Natural killer cell (primary cell): ENCODE measurements at places on chromosomes 1 and 21.

DNA sequence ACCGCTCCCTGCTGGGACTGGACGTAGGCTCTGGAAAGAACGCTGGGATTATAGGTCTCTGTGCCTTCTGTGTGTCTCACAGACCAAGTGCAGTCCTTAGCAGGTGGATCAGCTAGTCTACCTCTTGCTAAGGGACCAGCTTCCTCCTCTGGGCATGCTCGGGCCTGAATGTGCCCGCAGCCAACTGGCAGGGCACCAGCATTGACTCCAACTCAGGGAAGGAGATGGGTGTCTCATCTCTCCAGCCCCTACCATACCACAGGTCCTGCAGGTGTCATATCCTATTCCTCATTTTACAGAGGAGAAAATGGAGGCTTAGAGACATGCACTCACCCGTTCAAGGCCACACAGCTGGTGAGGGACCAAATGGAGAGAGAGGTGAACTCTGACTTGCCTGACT, 340.2 kb downstream of the PTPRU start:
- no peak for DNase-seq

DNA sequence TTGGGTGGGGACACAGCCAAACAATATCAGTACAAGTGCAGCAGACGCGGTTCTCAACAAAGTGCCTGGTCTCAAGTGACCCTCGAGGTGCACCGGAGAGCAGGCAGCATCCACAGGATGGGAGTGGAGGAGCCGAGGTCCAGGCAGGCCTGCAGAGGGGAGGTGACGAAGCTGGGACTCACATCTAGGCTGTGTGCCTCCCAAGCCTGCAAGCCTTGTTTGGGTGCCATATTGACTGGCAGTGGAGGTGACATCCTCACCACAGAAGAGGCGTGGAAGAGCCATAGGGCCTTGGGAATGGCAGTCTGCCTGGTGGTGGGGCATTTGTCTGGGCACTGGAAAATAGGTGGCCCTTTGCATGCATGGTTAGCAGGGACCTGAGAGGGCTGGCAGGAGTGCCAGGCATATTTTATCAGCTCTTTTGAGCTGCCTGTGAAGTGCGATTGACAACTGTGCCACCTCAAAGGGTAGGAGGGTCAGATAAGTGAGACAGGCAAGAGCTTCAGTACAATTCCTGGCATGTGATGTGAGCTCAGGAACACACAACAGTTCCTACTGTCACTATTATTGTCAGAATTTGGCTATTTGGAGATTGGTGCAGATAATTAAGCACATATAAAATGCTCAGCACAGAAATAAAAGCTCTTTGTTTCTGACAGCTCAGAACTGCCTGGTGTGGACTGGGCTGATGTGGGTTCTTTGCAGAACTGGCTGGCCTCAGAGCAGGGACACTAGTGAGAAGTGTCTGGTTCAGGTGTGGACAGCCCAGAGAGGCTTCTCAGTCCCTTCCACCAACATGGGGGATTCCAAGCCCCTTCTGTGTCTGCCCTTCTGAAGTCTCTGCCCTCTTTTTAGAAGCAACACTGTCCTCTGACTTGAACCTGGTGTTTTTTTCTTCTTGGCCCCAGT, 347.6 kb upstream of the AJAP1 start:
- no peak for DNase-seq

- no peak for DNase-seq
Measured at GRCh38 chr21:43812139-43812821, 22.9 kb downstream of the RRP1 start.

DNA sequence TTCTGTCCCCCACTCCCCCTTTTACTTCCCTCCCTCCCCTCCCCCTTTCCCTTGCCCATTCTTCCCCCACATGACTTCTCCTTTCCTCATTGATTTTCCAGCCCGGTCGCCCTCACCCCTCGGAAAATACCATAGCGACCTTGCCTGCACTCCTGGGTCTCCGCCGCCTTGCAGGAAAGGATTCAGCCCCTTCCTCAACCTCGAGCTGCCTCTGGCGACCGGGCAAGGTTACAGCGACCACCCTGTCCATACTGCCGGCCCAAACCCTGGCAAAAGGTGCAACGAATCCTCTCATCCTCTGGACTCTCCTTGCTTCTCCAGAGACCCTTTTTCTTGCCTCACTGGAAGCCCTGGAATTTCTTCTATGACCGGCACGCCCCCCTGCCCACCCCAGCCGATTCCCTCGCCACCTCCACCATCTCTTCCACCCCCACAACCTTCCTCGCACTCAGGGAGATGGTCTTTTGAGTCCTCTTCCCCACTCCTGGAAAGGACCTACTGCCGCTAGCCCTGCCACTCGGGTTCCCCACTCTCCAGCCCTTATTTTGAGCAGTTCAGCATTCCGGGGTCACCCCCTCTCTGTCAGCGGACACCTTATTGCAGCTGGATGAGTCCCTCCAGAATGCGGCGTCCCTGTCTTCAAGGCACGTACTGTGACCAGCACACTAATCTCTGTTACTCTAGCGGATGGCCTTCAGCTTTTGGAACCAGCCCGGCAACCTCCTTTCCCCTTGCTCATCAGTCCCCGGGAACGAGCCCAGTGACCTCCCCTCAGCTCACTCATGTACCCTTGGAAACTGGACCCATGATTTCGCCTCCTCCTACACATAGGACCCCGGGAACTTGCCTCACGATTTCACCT, 846 bp downstream of the NSUN4 start:
- DNase-seq, result peak; percentile 32

DNA sequence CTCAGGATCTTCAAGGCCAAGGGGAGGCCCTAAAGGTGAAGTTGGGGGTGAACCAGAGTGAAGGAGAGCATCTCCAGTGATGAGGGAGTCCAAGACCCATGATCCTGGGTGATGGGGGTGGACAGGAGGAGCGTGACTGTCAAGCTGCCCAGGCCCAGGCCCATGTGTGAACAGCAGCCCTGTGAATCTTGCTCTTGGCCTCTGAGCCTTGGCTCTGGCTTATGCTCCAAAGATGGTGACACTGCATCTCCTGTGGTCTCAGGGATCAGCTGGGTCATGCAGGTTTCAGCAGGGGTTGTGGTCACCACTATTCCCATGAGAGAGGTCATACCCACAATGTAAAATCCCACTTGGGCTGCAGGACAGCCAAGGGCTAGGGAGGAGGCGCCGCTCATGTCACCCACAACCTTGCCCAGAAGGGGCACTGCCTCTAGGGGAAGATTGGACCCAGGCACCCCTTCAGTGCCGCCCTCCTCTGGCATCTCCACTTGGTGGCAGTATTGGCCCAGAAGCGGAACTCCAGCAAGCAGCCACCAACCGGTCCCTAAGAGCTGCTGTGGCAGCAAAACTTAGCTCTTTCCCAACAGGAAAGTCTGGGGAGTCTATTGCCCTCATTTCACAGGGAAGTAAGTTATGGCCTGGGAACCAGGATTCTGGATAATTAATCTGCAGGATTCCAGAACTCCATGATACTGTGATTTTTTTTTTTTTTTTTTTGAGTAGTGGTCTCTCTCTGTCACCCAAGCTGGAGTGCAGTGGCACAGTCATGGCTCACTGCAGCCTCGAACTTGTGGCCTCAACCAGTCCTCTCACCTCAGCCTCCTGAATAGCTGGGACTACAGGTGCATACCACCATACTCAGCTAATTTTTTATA, 7.5 kb upstream of the WNT3A start:
- peak; percentile 50 for DNase-seq

DNA sequence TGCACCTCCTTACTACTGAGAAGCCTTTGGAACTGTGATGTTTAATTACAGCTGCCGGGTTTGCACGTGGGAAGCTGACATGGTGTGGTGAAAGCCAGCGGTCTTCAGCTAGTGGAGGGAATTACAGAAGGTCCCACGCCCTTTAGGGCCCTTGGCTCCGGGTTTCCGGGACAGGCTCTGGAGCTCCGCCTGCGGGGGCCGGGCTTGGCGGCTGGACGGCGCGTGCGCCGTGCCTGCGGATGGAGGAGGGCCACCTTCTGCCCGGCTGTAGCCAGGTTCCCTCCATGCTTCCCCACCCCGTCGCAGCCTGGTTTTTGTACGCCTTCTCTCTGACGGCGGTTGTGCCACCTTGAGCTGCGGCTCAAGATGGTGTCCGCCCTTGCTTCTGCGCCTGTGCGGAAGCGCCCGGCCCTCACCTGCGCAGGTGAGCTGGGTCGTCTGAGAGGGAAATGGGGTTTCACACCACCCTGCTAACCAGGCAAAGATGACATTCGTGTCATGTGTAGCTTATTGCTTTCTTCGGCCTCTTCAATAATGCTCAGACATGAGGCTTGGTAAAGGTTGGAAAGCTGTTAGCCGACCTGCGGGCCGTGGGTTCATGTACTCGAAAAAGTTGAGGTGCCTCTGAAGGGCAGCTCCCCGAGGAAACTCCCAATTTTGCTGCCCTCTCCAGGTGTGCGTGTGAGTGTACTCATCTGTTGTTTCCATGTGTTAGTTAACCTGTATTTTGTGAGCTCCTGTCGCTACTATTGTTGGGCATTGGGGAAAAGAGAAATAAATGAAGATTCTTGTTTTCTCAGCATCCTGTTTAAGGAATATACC, 36.6 kb upstream of the OPRD1 start:
- DNase-seq, result peak; percentile 83

GRCh38 chr1:217661407-217661806, 30.3 kb downstream of the SPATA17 start:
- no peak for DNase-seq

DNA sequence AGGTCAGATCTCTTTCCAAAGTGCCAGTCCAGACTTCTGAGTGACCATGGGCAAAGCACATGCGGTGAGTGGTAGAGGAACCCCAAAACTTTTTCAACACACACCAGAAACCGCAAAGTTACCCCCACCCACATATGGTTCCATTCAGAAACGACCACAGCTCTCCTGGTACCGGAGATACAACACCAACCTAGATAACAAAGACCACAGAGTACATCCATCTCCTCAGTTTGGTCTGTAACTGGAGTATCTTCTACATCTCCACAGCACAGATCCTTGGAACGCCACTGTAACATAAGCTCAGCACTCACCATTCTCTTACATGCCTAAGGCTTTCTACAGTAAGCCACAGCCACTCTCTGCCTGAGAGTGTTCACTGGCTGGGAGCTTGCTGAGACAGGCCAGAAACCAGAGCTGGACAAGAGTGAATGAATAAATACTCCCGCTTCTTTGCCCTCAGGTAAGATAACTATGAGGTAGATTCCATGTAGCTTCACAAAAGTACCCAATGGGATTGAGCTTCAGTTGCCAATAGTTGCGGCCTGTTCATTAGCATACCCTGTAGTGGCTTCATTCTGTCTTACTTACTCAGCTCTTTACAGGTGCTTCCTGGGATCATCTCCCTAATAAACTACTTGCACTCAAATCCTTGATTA, 81.8 kb downstream of the SMYD3 start:
- DNase-seq, result no peak

DNA sequence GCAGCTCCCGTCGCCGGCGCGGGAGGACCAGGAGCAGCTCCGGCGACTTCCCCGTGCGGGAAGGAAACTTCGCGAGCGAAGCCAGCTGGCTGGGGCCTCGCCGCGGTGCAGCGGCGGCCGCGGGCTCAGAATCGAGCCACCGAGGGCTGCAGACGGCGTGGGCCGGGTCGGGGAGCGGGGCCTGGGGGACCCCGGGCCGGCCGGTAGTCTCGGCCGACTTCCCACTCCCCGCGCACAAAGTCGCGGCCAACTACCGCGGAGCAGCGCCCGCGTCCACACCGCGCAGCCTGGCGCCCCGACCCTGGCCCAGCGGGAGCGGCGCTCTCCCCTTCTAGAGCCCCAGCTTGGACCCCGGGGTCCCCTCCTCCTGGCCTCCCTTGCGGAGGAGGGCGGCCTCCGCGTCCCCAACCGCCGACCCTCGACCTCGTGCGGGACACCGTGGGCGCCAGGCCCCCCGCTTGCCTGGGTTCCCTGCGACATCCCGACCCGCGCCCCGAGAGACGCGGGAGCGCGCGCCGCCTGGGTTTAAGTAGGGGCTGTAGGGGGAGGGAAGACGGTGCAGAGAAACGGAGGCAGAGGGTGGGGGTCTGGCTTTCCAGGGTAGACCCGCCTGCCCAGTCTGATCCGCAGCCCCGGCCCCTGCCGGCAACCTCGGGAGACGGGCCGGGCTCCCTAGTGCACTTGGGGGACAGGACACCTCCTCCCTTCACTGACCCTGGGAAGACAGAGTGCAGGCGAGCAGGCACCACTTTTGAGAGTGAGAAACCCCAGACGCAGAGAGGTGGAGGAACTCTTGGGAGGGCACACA, 4.7 kb downstream of the PRDM16 start:
- no peak for DNase-seq

GRCh38 chr1:188719735-188720134, 1757.9 kb downstream of the BRINP3 start:
- no peak for DNase-seq

DNA sequence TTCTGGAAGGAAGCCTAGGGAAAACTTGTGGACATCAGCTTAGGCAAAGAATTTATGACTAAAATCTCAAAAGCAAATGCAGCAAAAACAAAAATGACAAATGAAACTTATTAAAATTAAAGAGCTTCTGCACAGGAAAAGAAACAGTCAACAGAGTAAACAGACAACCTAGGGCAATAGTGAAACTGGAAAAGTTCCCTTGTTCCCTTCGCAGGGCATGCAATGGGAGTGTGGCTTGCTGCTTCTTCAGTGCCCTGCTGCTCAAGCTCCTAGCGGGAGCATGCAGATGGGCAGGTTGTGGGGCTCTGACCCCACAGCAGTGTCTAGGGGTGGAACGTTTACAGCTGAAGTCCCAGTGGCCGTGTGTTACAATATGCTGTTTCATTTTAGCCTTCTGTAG, 1797.4 kb downstream of the NCAM2 start:
- no peak for DNase-seq

GRCh38 chr1:207962716-207963426, 51.9 kb upstream of the CD34 start:
- no peak for DNase-seq

DNA sequence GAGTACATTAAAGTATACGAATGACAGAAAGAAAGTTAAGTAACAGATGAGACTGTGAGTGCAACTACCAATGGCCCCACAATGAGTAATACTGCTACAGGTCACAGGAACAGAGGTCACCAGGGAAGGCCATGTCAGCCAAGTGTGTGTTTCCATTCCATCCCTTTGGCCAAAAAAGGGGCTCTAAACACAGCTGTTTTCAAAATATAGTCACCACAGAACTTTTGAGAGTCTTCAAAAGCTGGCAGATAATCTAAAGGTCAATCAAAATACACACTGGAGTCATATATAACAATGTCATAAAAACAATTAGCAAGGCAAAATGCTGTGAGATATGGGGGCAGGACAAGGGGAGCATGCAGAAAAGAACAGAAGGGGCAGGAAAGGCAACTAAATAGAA, 10.2 kb downstream of the USP24 start:
- DNase-seq, result no peak

GRCh38 chr1:112849425-112850033, 106.5 kb downstream of the SLC16A1 start:
- no peak for DNase-seq

DNA sequence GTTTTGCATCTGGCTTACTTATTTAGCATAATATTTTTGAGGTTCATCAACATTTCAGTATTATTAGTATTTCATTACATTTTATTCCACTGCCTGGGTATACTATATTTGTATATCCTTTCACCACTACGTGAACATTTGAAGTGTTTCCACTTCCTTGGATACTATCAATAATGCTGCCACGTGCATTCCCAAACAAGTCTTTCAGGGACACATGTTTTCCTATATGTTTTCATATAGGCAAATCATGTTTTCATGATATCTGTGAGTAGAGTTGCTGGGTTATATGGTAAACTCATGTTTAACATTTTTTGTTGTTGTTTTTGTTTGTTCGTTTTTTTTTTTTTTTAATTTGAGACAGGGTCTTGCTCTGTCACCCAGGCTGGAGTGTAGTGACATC, 380.1 kb downstream of the OMA1 start:
- DNase-seq, result no peak
